Stimulated activated CD8-positive, alpha-beta memory T cell treated with anti-CD3 and anti-CD28 coated beads, Interleukin-2, amount 100 ng/mL, for 1 hour (primary cell): ENCODE measurements at places on chromosomes 11 and 22.

DNA sequence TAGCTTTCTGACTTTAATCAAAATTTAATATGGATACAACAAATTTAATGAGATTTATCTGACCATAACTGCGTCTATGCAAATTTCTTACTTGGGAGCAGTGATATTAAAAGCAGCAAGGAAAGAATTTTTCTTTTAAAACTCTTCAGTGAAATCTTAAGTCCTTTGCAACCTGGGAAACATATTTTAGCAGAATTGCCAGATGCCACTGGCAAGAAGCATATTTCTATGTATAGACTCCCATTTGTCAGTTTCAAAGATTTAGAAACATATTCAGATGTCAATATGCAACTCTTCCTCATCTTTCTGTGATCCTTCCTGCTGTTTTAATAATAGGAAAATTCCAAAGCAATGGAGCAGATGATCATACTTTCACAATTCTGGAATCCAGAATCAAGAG, 911.3 kb downstream of the LUZP2 start:
- DNase-seq, result no peak

GRCh38 chr11:72520815-72521214, 86.5 kb upstream of the CLPB start:
- no peak for DNase-seq

DNA sequence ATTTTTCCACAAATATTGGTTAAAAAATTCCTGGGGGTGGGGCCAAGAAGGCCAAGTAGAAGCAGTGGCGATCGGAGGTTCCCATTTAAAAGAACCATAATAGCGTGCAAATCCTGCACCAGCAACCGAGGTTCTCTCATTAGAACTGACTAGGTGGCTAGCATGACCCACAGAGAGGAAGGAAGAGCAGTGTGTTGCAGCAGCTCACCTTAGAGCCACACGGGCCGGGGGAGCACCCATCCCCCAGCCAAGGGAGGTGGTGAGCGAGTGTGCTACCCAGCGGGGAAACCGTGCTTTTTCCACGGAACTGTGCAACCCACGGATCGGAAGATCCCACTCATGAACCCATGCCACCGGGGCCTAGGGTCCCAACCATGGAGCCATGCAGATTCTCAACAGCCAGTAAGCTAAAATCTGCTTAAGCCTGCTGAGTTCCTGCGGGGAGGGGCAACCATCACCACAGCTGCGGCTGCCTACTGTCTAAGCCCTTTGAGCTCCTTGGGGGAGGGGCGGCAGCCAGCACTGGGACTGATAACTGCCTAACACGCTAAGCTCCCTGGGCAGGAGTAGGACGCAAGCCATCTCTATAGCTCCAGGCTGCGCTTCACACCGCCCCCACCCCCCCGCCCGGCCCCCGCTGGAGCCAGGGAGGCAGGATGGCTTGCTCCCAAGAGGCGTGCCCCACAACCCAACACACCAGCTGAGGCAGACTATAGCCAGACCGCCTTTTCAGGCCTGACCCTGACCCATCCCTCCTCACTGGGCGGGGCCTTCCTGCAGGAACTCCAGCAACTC, 21.0 kb upstream of the HTATIP2 start:
- no peak for DNase-seq

DNA sequence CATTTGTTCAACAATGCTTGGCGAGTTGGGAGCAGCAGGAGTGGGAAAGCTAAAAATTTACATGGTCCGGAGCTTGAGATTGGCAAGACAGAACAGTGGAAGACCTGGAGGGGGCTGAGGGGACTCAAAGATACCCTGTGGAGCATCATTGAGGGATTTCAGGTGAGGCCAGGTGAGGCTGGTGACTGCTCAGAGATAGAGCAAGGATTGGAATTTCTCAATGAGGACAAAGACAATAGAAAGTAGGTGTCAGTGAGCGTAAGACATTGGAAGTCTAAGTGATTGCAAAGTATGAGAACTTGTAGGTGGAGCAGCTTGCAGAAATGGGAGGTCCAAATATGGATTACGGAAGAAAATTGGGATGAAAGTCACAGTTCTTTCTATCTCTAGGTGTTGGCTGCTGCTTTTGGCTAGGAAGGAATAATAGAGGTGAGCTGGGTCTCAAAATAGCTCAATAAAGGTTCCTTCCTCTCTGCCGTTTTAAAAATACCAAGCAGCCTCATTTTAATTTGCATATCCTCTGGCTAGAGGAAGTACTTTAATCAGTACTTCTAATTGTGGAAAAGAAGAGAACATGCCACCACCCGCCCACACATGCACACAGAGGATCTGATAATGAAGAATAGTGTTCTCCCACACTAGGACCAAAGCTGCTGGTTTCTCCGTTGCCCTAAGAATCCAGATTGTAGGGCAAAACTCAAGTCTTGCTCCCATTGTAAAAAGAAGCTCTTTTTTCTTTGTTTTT, 41.8 kb upstream of the SORL1-AS1 start:
- DNase-seq, result no peak

GRCh38 chr11:23097891-23098290, 237.6 kb upstream of the CCDC179 start:
- DNase-seq, result no peak

DNA sequence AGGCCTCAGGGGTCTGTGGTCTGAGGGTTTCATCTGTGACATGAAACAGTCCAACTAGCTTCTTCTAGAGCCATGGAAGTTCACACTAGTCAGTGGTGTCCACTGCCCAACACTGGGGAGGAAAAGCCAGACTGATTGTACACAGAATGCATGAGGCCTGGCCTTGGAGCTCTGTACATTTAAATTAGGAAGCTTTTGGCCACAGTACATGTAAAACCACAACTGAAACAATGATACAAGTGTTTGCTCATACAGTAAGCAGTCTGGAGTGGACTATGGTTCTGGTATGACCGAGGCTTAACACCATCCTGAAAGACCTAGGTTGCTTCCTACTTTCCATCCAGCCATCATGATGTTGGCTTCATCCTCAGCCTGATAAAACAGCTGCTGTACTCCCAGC, 73.8 kb upstream of the SESN3 start:
- DNase-seq, result no peak

- DNase-seq, result no peak
Measured at GRCh38 chr22:19808873-19809478, 45.7 kb downstream of the GNB1L start.

DNA sequence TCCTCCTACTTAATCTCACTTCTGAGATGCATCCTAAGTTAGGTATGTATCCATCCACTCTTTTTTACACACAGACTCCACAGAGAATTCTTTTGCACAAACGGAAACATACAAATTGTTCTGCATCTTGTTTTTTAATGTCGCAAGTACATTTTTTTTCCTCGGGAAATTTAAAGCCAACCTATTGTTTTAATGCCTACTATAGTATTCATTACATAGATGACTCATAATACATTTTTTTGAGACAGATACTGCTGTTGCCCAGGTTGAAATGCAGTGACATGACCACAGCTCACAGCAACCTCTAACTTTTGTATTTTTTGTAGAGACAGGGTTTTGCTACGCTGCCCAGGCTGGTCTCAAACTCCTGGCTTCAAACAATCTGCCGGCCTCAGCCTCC, 90.8 kb upstream of the TMEM45B start:
- no peak for DNase-seq

DNA sequence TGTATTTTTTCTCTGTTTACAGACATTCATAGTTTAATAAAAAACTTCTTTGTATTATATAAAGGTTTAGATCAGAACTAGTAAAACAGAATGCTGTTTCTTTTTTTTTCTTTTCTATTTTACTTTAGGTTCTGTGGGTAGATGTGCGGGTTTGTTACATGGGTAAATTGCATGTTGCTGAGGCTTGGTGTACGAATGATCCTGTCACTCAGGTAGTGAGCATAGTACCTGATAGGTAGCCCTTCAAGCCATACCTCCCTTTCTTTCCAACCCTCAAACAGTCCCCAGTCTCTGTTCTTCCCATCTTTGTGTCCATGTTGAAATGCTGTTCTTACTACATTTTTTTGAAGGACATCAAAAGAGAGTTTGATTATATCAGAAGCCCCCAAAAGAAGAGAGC, 3.2 kb downstream of the ATM start:
- DNase-seq, result no peak

DNA sequence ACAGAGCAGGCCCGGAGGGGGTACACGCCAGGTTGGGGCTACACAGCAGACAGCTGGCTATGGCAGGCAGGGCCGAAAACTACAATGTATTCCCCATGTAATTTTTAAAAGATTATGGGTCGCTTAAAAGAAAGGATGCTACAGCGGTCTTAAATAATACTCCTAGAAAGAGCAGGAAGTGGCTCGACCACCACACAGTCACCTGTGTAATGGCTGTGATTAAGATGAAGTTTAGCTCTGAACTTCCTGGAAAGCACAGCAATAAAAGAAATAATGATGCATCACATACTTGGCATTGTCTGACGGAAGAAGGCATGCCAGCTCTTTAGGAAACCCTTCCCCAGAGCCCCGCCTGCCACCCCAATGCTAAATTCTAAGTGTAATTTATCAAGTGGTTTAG, 32.6 kb downstream of the WNT11 start:
- no peak for DNase-seq

GRCh38 chr22:41324821-41325528, 23.6 kb downstream of the ZC3H7B start:
- DNase-seq, result no peak

DNA sequence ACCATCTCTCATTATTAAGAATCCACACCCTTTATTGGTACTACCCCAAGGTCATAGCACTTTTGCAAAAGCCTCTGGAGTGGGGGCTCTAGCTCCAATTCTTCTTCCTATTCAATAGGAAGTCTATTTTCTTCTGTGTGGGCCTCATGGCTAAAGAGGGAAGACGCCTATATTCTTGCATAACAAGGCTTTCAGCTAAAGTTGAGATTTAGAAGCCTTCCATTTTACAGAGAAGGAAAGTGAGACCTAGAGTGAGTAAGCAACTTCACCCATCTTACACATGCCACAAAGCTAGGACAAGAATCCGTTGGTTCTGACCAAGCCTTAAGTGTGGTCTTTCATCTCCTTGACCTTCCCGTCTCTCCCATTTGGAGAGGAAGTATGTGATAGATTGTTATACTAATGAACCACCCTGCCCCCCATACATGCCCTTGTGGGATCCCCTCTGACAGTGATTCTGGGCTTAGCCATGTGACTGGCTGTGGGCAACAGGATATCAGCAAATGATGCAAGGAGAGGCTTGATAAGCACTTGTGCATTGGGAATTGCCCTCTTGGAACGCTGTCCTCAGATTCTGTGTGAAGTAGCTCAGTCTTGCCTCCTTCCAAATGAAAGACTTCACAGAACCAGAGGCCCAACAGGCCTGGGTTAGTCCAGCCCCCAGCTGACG, 12.3 kb downstream of the BACE1 start:
- no peak for DNase-seq

DNA sequence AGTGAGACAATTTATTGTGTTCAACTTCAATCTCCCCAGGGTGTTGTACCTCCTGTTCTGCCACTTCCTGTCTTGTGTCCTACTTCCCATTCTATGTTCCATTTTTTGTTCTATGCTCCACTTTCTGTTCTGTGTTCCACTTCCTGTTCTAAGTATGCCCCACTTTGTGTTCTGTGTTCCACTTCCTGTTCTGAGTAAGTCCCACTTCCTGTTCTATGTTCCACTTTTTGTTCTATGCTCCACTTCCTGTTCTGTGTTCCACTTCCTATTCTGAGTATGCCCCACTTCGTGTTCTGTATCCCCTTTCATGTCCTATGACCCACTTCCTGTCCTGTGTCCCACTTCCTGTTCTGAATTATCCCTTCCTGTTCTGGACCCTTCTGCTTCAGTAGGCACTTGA, 732.7 kb downstream of the TBC1D22A start:
- no peak for DNase-seq

DNA sequence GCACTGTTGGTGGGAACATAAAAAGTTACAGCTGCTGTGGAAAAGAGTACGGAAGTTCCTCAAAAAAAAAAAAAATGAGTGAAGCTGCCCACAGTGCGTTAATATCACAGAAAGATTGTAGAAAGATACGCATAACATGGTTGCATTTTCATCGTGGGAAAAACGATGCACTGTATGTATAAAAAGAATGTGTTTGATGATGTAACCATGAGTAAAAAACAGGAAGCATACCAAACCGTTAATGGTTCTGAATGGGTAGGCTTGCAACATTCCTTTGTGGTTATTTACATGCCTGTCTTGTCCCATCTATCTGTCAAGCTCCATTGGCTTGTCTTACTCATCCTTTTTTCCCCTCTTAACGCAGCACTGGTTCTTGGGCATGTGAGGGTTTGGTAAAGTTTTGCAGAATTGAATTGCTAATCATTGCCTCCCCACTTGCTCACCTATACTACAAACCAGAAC, 33.8 kb upstream of the DKK3 start:
- no peak for DNase-seq

DNA sequence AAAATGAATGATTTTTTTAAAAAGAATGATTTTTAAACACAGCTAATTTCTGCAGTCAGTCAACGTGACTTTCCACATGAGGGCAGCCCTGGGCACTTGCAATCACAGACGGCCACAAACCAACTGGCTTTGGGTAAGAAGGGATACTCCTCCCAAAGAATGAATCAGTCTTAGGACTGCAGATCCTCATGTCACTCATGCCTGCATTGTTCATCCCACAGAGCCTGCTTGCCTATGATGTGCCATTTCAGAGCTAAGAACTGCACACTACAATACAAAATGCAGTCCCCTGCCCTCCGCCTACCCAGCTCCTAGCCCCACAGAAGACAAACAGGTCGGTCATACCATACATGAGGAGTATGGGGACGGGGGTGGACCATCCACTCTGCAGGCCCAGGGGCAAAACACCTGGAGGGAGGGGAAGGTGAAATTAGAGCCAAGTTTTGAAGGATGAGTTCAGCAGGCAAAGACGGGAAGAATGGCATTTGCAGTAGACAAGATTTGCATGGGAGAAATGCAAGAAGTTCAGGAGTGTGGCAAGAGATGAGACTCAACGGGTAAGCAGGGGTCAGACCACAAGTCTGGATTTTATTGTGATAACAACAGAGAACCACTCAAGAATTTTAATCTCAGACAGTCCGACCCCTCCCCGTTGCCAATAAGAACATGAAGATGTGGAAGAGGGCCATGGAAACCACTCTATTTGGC, 24.7 kb downstream of the PACSIN2 start:
- no peak for DNase-seq

DNA sequence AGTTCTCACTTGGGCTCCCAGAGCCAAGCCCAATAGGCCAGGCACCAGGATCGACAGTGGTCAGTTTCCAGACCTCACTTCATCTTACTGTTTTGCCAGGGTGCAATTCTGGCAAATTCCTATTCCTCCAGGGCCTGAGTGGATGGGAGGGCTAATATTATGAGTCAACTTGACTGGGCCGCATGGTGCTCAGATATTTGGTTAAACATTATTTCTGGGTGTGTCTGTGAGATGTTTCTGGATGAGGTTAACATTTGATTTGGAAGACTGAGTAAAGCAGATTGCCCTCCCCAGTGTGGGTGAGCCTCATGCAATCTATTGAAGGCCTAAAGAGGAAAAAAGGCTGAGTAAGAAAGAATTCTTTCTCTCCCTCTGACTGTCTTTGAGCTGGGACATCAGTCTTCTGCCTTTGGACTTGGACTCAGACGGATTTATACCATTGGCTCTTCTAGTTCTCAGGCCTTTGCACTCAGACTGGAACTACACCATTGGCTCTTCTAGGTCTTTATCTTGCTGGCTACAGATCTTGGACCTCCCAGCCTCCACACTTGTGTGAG, 132.9 kb upstream of the ZBED5 start:
- no peak for DNase-seq

GRCh38 chr11:2149864-2150847, 10.9 kb downstream of the INS start:
- no peak for DNase-seq
